ENCODE measurements at places on chromosomes 4 and X.

DNA sequence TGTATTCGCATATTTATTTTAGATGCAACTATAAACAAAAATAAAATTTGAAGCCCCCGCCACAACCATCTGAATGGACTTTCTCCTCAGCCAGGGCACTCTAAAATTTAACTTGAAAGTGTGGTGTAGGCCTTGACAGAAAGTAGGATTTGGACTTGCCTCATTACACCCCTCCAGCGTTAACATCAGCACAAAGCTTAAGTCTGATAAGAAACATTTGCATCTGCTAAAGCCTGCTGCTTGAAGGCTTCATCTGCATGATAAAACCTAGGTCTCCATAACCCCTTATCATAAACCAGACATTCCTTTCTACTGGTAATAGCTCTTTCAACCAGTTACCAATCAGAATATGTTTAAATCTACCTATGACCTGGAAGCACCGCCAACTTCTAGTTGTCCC is 1046.5 kb downstream of the FAT4 start:
- no peak for DNase-seq

GRCh38 chr4:54146139-54146538 is 46.2 kb downstream of the GSX2 start:
- no peak for DNase-seq

- DNase-seq: peak; percentile 89
These were observed 39.0 kb downstream of the BCOR start for GRCh38 chrX:40058719-40059118.

DNA sequence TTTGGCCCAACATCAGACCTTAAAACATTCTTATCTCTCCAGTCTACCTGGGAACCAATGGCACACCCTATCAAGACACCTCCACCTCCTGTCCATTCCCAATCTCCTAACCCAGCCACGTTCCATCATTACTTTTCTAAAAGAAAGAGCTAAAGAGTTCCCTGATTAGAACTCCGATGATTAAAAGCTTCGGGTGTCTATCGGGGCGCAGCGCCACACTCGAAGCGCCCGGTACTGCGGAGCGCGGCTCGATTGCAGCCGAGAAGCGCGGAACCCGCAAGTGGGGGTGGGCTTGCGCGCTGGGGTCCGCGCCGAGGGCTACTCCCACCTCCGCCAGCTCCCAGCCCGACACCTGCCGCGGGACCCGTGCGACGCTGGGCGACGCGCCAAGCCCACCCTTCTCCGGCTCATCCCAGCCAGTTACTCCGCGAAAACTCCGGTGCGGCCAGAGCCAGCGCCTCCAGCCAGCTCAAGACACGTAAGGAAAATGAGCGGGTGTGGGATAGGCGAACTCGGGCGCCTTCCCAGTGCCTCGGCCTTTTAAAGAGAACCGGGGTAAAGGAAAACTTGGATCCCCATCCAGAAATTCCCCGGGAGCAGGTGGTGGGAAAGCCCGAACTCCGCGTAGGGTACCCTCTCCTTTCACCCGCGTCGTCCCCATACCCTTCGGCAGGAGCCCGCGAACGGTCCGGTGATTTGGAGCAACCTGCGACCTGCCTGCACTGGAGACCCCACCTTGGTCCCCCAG is 593 bp downstream of the NPY1R start:
- DNase-seq: no peak

DNA sequence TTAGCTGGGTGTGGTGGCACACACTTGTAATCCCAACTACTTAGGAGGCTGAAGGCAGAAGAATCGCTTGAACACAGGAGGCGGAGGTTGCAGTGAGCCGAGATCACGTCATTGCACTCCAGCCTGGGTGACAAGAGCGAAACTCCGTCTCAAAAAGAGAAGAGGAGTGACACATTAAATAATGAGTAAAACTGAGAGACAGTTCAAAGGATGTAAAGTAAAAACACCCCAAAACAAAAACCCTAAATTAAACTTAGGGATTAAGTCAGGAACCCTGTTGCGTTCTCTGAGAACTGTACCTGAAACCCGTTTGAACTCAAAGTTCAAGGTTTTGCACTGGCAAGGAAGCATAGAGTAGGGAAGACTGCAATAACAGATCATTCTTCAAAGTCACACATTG is 141.7 kb downstream of the BRWD3 start:
- DNase-seq: no peak

DNA sequence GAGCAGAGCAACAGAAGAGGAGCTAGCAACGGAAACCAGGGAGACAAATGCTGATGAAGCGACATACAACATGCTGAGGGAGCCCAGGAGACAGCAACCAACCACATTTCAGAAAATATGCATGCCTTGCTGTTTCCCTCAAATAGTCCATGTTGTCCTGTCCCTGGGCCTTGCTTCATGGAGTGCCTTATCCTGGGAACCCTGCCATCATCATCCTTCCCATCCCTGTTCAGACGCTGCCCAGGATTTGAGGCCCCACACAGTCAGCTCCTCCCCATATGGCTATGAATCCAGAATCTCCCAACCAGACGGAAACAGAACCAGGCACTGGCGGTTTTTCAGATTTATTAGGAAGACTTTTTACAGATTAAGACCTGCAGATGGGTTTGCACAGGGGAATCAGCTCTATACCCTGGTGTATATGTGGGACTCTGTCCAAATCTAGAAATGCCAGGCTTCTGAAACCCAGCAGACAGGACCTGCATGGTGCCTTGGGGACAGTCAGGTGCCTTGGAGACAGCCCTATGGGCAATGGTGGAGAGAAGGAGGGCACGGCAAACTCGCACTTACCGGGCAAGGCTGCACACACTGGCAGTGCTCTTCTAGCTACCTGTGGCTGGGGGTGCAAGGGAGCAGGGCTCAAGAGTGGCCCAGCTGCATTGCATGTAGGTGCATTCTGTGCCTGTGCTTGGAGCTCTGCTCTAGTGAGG is 199.7 kb upstream of the MAMLD1 start:
- DNase-seq: no peak

DNA sequence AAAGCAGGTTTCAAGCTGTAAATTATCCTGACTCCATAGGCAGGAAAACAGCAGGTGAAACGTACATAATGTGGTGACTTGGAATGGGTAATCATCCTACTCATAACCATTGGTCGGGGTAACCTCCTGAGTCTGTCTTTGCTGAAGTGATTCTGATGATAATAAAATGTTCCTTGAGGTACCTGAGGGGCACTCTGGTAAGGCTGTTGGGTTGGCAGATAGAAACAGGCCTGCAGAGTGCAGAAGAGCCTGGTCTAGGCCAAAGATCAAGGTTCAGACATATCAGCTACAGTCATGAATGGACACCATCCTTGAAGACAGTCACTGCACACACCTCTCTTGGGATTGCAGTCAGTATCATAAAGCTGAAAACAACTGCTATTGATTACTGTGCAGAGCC is 174.7 kb upstream of the RPL34 start:
- no peak for DNase-seq

DNA sequence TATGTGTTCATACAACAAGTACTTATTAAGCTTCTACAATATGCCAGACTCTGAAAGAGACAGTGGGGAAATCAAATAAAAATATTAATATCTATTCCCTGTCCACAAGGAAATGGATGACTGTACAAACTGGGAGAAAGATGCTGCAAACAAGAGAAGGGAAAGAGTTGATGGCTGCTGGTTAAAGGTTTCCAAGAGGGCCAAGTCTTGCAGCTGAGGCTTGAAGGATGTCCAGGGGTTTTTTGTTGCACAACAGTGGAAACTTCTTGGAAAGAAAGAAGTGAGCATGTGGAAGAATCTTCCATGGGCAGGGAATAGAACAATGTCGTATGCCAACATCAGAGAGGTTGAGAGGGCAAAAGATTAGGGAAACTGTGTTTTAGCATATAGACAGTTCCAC is 95.8 kb downstream of the MID1 start:
- DNase-seq: no peak

- DNase-seq: no peak
These were observed 3.1 kb downstream of the CHM start for GRCh38 chrX:86044216-86044615.

DNA sequence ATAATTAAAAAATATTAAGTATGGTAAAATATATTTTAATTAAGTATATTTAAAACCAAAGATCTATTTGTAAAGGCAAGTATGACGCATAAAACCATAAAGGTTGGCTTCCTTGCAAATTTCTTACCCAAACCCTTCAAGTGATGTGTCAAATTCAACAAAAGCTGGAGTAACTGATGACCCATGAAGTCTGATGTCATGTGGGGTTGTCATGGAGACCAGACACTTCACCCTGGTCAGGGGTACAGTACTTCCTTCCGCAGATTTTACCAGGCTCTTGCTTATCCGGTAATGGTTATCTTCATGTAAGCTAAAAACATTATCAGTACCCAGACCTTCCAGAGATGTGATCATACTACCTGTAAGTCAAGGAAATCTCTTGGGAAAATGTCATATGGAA is 170.1 kb downstream of the WDFY3 start:
- no peak for DNase-seq

Data from NCI-H748 treated with DMSO at 0.1 percent for 48 hours (cell line).